ENCODE measurements at places on chromosomes 16 and 17.

DNA sequence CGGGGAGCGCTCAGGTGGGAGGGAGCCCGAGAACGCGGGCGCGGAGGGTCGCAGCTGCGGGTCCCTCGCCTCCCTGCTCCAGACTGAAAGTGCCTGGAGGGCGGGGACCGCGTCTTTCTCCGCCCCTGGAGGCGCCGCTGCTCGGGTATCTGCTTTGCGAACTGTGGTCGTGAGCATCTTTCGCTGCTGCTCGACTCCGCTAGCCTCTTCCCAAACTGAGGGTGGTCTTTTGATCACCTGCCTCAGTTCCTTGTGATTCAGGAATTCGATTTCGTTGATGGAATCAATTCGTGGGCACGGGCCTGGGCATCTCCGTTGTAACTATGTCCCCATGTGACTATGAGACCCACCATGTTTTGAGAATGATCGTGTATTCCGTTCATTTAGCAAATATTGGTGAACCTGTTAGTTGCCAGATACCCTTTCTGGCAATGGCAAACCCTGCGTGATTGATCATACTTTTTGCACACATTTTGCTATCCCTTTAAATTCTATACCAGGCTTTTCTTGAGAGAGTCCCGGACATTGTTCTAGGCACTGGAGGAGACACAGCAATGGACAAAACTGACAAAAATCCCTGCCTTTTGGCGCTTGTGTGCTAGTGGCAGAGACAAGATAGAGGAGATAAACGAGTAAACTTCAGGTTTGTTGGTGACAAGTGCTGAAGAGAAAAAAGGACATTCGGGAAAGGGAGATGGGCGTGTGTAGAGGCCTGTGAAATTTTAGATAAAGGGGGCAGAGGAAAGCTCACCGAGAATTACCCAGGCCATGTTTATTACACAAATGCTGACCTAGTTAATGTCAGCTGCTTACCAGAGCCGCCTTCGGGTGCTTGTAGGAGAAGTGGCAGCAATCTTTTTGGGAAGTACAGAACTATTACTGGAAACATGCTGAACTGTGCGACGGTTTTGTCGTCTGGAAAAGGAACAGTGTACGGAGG lies 948 bp downstream of the UTP18 start:
- peak overlapping the region; percentile 85 for H3K4me3 ChIP-seq
- peaks cover 11% of the 10 kb centered on the region for H3K36me3 ChIP-seq
- no peaks in the 10 kb centered on the region for H3K27me3 ChIP-seq
- peaks cover 55% of the 10 kb centered on the region for H3K4me1 ChIP-seq

GRCh38 chr17:49574323-49574781 lies 1.3 kb upstream of the NXPH3 start:
- peaks cover 51% of the 10 kb centered on the region for H3K4me1 ChIP-seq
- H3K36me3 ChIP-seq, result no peaks in the 10 kb centered on the region
- H3K27me3 ChIP-seq, result no peaks in the 10 kb centered on the region
- peak; percentile 83 for DNase-seq
- peak overlapping the region; percentile 90 for H3K27ac ChIP-seq

DNA sequence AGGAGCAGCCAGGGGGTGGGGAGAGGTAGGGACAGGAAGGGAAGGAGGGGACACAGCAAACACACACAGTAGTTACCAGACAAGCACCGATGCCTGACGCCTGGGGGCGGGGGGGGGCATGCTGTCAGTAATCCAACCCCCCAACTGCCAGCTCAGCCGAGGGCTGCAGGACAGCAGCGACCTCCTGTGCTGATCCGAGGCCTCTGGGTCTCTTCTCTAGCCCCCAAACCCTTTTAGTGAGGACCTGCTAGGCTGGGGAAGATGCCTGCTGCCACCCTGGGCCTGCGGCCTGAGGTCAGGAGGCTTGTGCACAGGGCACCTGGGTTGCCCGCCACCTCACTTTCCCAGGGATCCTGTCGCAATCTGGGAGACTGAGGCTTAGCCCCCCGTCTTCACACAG lies 11.6 kb downstream of the FLOT2 start:
- H3K36me3 ChIP-seq, result no peaks in the 10 kb centered on the region
- peaks cover 10% of the 10 kb centered on the region for H3K4me1 ChIP-seq
- no peak overlapping the region for H3K4me3 ChIP-seq
- no peaks in the 10 kb centered on the region for H3K27me3 ChIP-seq

DNA sequence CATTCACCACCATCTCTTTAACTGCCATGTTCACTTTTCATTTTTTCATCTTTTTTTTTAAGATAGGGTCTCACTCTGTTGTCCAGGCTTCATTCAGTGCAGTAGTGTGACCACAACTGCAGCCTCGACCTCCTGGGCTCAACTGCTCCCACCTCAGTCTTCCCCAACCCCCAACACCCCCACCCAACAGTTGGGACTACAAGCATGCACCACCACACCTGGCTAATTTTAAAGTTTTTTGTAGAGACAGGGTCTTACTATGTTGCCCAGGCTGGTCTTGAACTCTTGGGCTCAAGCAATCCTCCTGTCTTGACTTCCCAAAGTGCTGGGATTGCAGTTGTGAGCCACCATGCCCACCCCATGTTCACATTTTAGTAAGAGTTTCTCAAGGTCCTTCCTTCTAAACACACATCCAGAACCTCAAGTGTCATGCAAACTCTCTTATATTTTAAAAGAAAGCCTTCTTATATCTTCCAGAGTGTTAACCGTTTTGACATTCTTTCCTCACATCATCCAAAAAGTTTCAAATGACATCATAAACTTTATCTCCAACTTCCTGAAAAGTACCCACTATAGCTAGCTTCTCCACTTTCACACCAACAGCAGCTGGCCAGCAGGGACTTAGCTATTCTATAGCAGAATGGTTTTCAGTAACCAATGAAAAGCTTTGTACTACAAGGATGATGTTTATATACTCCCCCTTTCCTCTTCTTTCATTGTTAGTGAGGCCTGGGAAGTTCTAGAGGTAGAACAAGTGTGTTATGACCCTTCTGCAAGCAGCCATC lies 49.3 kb downstream of the TRAF4 start:
- no peak overlapping the region for H3K4me3 ChIP-seq
- DNase-seq, result no peak
- H3K27me3 ChIP-seq, result no peaks in the 10 kb centered on the region

DNA sequence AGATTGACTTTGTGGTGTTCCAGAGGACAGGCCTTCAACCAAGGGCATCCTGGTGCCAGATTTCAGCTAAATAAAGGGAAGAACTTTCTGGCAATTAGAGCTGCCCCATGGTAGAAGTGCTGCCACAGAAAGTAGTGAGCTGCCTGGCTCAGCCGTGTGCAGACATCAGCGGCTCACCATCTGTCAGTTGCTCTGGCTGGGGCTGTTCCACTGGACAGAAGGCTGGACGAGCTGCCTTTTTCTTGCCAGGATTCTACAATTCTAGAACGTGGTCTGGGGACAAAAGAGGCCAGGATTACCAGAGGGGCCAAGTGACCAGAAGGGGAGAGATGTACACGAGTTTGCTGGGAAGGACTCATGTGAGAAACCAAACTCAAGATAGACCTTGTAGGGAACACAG lies 107.0 kb upstream of the RPL38 start:
- no peaks in the 10 kb centered on the region for H3K4me1 ChIP-seq
- DNase-seq, result no peak
- no peak overlapping the region for H3K4me3 ChIP-seq
- H3K27ac ChIP-seq, result no peak overlapping the region
- H3K27me3 ChIP-seq, result no peaks in the 10 kb centered on the region
- H3K36me3 ChIP-seq, result no peaks in the 10 kb centered on the region

GRCh38 chr16:1876468-1876867 lies 4.5 kb upstream of the MEIOB start:
- H3K27ac ChIP-seq, result no peak overlapping the region
- DNase-seq, result no peak
- H3K36me3 ChIP-seq, result no peaks in the 10 kb centered on the region

DNA sequence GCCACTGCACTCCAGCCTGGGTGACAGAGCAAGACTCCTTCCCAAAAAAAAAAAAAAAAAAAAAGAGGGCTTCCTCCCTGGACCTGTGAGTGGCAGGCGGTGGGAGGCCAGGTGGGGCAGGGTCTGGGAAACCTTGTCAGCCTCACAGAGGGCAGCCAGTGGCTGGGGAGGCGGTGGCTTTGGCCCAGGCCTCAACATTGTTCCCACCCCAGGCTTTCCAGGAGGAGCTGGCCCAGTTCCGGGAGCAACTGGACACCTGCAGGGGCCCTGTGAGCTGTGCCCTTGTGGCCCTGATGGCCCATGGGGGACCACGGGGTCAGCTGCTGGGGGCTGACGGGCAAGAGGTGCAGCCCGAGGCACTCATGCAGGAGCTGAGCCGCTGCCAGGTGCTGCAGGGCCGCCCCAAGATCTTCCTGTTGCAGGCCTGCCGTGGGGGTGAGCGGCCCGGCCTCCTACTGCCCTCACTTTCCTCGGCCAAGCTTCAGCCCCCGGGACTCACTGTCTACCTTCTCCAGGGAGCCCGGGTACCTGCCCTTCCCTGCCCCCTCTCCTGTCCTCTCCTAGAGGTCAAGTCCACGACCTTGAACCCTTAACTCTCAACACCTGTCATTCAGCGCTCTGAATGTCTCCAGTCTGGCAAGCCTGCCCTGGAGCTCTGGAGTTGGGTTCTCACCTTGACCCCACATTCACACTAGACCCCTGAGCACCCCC lies 12.4 kb downstream of the ZNF213 start:
- H3K27ac ChIP-seq, result no peak overlapping the region

DNA sequence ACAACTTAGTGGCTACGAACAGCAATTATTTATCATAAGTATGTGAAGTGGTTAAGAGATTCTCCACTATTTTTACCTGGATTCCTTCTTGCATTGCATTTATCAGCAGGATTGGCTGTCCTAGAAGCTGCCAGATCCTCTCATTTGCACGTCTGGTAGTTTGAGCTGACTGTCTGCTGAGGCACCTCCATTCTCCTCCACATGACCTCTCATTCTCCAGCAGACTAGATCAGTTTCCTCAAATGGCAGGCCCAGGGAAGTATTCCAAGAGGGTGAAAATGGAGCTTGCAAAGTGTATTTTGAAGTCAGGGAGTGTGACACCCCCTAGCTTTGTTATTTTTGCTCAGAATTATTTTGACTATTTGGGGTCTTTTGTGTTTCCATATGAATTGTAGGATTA lies 870.1 kb downstream of the CDH11 start:
- DNase-seq, result no peak
- H3K36me3 ChIP-seq, result no peaks in the 10 kb centered on the region
- no peak overlapping the region for H3K4me3 ChIP-seq
- no peaks in the 10 kb centered on the region for H3K27me3 ChIP-seq
- H3K4me1 ChIP-seq, result no peaks in the 10 kb centered on the region

DNA sequence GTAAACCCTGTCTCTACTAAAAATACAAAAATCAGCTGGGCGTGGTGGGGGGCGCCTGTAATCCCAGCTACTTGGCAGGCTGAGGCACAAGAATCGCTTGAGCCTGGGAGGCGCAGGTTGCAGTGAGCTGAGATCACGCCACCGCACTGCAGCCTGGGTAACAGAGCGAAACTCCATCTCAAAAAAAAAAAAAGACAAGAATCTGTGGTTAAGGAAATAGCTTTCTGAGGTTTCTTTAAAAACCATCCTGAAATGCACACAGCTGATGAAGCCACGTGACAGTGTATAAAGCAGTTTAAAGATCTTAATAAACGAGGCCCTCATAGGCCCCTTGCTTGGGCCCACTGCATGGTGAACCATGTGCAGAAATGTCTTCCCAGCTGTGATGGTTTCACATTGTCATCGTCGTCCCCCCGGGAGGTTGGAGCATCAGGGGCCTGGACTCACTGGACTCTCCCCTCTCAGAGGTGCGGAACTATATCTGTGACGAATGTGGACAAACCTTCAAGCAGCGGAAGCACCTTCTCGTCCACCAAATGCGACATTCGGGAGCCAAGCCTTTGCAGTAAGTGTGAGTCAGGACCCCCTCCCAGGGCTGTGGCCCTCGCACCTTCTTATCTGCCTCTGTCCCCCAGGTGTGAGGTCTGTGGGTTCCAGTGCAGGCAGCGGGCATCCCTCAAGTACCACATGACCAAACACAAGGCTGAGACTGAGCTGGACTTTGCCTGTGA lies 16.2 kb downstream of the ZNF276 start:
- H3K4me1 ChIP-seq, result no peaks in the 10 kb centered on the region
- H3K27me3 ChIP-seq, result no peaks in the 10 kb centered on the region
- H3K4me3 ChIP-seq, result no peak overlapping the region
- H3K27ac ChIP-seq, result no peak overlapping the region
- no peak for DNase-seq

GRCh38 chr16:64417711-64418227 lies 704.1 kb downstream of the CDH11 start:
- no peaks in the 10 kb centered on the region for H3K36me3 ChIP-seq
- H3K27ac ChIP-seq, result no peak overlapping the region

DNA sequence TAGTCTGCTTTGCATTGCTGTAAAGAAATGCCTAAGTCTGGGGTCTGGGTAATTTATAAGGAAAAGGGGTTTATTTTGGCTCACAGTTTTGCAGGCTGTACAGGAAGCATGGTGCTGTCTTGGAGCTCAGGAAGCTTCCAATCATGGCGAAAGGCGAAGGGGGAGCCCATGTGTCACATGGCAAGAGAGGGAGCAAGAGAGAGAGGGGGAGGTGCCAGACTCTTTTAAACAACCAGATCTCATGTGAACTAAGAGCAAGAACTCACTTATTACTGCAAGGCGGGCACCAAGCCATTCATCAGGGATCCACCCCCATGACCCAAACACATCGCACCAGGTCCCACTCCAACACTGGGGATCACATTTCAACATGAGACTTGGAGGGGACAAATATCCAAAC lies 148.2 kb upstream of the HS3ST2 start:
- no peak for DNase-seq
- no peaks in the 10 kb centered on the region for H3K36me3 ChIP-seq
- no peaks in the 10 kb centered on the region for H3K4me1 ChIP-seq
- no peak overlapping the region for H3K27ac ChIP-seq
- H3K27me3 ChIP-seq, result no peaks in the 10 kb centered on the region

GRCh38 chr17:17965152-17965721 lies 7.0 kb downstream of the TOM1L2 start:
- H3K36me3 ChIP-seq, result no peaks in the 10 kb centered on the region
- peaks cover 62% of the 10 kb centered on the region for H3K4me1 ChIP-seq
- DNase-seq, result no peak
- H3K4me3 ChIP-seq, result no peak overlapping the region
- no peak overlapping the region for H3K27ac ChIP-seq
- no peaks in the 10 kb centered on the region for H3K27me3 ChIP-seq

- peaks cover 4% of the 10 kb centered on the region for H3K4me1 ChIP-seq
- DNase-seq, result no peak
- H3K27me3 ChIP-seq, result no peaks in the 10 kb centered on the region
- H3K4me3 ChIP-seq, result no peak overlapping the region
- no peaks in the 10 kb centered on the region for H3K36me3 ChIP-seq
Measured at GRCh38 chr17:83138820-83139219, 59.4 kb downstream of the METRNL start.

GRCh38 chr16:160691-161190 lies 5.0 kb upstream of the HBM start:
- H3K4me3 ChIP-seq, result no peak overlapping the region
- H3K27ac ChIP-seq, result no peak overlapping the region
- H3K27me3 ChIP-seq, result no peaks in the 10 kb centered on the region
- H3K4me1 ChIP-seq, result peaks cover 8% of the 10 kb centered on the region
- H3K36me3 ChIP-seq, result no peaks in the 10 kb centered on the region
- no peak for DNase-seq

- H3K36me3 ChIP-seq, result peaks cover 17% of the 10 kb centered on the region
- no peaks in the 10 kb centered on the region for H3K27me3 ChIP-seq
- H3K27ac ChIP-seq, result no peak overlapping the region
Measured at GRCh38 chr16:67082891-67083290, 26.9 kb upstream of the PHAF1 start.
